ENCODE measurements at places on chromosomes 5 and 9. TPM values are rescaled to one million over a fixed set of nuclear protein-coding genes. Genes with fewer than 3 reads are reported as not detected.

SPINK4 gene
- polyA plus RNA-seq, result not detected

COL23A1 gene
- 1.1 TPM for polyA plus RNA-seq

HAPLN1 gene
- 0.04 TPM for polyA plus RNA-seq

ADAMTS19 gene
- 0.02 TPM for polyA plus RNA-seq

RALGPS1 gene
- polyA plus RNA-seq, result 5.9 TPM

DBH gene
- 0.08 TPM for polyA plus RNA-seq

CCL27 gene
- 0.05 TPM for polyA plus RNA-seq

TSSK1B gene
- 0.06 TPM for polyA plus RNA-seq

HMCN2 gene
- polyA plus RNA-seq, result 2.6 TPM

COL15A1 gene
- polyA plus RNA-seq, result 8.1 TPM

SPATA24 gene
- polyA plus RNA-seq, result 11.1 TPM

ERCC6L2 gene
- 11.7 TPM for polyA plus RNA-seq

POLR1E gene
- polyA plus RNA-seq, result 18.3 TPM

ZNF883 gene
- 0.49 TPM for polyA plus RNA-seq

FAM200C gene
- polyA plus RNA-seq, result 4.3 TPM

FGF1 gene
- polyA plus RNA-seq, result 0.47 TPM

KCNN2 gene
- 2.7 TPM for polyA plus RNA-seq

RASEF gene
- 5.2 TPM for polyA plus RNA-seq

PCDHA9 gene
- polyA plus RNA-seq, result not detected

CENPP gene
- polyA plus RNA-seq, result 1.2 TPM

PCDHGA10 gene
- 0.89 TPM for polyA plus RNA-seq

MRPS30 gene
- polyA plus RNA-seq, result 20.3 TPM

TAF11L10 gene
- polyA plus RNA-seq, result not detected

HNRNPA0 gene
- polyA plus RNA-seq, result 22.0 TPM

CSF1R gene
- polyA plus RNA-seq, result 65.0 TPM

WNK2 gene
- 1.6 TPM for polyA plus RNA-seq

MYOZ3 gene
- polyA plus RNA-seq, result 0.40 TPM

PDE6A gene
- 0.06 TPM for polyA plus RNA-seq

FGF18 gene
- 1.9 TPM for polyA plus RNA-seq

N4BP3 gene
- polyA plus RNA-seq, result 6.1 TPM

CNTRL gene
- 10.8 TPM for polyA plus RNA-seq

SLC28A3 gene
- 0.78 TPM for polyA plus RNA-seq

RNF208 gene
- polyA plus RNA-seq, result 12.0 TPM

AQP7 gene
- polyA plus RNA-seq, result 0.80 TPM

MARCOL gene
- polyA plus RNA-seq, result not detected

PRXL2C gene
- 10.2 TPM for polyA plus RNA-seq

OR13C4 gene
- not detected for polyA plus RNA-seq

CRB2 gene
- polyA plus RNA-seq, result 0.18 TPM

BAAT gene
- polyA plus RNA-seq, result 0.03 TPM

SHISAL2B gene
- polyA plus RNA-seq, result not detected

OR13J1 gene
- polyA plus RNA-seq, result not detected

MRPL41 gene
- 110 TPM for polyA plus RNA-seq

ENTREP1 gene
- polyA plus RNA-seq, result 15.7 TPM

Data from lung (tissue), 17 donors.